H54 (cell line): ENCODE measurements at places on chromosomes 2 and 18.

GRCh38 chr2:163673522-163673921 lies 62.3 kb downstream of the FIGN start:
- DNase-seq, result no peak

DNA sequence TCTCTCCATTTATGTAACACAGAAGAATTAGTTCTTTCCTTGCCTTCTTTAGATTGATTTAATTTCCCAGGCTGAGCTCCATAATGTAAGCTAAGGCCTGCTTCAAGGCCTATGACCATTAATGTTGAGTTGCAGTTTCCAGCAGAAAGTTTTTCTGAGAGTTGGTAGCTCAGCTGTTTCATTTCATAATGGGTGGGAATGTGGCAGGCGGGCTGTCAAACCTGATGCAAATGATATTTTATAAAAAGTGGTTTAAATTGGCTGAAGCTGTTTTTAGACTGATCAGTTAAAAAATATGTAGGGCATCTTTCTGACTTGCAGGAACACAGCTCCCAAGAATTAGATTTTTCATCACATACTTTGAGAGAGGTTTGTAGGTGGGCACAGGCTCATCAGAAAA lies 40.4 kb upstream of the FSHR start:
- DNase-seq, result no peak

DNA sequence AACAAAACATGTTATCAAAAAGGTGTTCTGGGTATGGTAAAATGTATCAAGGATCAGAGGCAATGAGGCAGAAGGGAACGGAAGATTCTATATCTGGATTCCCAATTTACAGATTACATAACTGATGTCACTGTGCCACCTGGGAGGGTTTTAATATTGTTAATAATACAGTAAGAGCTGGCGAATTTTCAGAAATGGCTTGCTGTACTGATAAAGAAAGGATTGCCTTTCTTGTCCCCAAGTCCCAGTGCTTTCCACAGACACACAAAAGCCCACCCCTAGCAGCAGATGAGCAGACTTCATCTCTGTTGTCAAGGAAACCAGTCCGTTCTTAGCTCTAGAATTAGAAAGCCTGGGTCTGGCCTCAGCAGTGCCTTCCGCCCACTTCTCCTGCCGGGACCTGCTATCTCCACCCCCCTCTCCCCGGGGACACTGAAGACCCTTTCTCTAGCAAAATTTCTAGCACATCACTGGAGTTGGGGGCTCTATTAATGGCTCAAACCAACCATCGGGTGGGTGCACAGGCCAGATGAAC lies 34.3 kb downstream of the ADD2 start:
- no peak for DNase-seq

GRCh38 chr18:61965311-61965710 lies 72.5 kb upstream of the RNF152 start:
- no peak for DNase-seq

- DNase-seq, result no peak
Observed at GRCh38 chr18:21963336-21963735, 206.1 kb upstream of the GATA6 start.

GRCh38 chr18:12424252-12424651 lies 16.5 kb downstream of the PRELID3A start:
- DNase-seq, result no peak

DNA sequence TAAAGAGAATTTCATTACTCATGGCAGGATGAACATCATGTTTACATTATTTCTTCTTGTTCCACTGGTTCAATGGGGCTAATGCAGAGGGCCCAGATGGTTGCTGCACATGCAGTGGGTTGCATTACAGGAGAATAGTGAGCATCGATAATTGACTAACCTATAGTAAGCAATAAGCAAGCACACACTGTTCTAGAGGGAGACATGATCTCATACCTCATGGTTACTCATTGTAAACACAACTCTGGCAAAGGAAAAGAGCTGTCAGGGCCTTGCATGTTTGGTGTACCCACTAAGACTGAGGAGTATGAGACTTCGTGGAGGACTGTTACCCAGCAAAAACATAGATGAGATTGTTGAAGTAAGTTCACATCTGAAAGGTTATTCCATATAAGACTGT lies 885.6 kb upstream of the VRK2 start:
- no peak for DNase-seq

- DNase-seq, result no peak
Observed at GRCh38 chr2:179788104-179788503, 73.3 kb downstream of the ZNF385B start.

GRCh38 chr2:235343156-235343774 lies 150.6 kb upstream of the AGAP1 start:
- no peak for DNase-seq

DNA sequence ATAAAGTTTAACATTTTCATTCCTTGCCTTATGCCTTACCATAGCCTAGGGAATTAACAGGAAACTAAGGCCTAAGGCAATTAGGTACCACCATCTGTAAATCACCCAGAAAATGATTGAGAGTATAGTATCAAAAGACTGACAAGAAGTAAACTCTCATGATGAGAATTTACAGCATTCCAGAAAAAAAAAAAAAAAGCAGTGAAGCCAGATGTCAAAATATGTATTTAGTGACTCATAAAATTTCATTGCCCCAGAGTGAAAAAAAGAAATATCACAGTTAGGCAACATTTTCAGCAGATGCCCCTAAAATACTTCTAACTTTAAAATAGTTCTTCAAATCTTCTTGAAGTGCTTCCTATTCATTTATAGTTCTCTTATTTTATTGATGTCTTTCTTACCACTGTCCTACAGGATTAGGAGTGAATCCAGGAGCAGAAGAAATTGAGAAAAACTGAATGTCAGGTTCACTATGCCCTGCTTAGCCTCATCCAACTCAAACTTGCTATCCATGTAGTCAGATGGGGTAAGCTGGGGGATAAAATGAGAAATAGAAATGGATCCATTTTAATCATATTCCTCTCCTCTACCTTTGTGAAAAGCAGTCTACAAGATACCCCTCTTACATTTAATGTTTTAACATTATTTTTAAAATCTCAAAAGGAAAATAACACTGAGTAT lies 57.3 kb upstream of the TANK start:
- no peak for DNase-seq

GRCh38 chr18:28820353-28820752 lies 643.4 kb upstream of the CDH2 start:
- no peak for DNase-seq
